Skin of body (tissue), 3 donors: ENCODE measurements at places on chromosomes 4 and X. TPM values are rescaled to one million over a fixed set of nuclear protein-coding genes. Genes with fewer than 3 reads are reported as not detected.

- no peak for DNase-seq
Measured at GRCh38 chrX:10021461-10022272, 54.5 kb downstream of the CLDN34 start.

DNA sequence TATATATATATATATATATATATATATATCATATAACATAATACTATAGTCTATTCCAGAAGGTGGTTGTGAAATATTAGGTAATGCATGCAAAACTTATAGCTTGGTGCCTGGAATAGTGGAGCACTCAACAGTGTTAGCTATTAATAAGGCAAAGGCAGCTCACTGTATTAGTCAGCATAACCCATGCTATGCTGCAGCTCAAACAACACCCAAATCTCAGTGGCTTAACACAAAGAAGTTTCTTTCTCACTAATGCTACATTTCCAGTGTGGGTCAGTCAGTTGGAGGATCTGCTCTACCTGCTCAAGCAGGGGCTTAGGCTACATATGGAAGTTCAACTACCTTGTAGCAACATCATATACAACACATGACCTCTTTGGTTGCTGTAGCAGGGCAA, 5.2 kb upstream of the RPGR start:
- DNase-seq, result no peak

GRCh38 chrX:29662101-29662500, 553.3 kb upstream of the MAGEB2 start:
- DNase-seq, result no peak

GRCh38 chrX:85964744-85965143, 82.6 kb downstream of the CHM start:
- no peak for DNase-seq

DNA sequence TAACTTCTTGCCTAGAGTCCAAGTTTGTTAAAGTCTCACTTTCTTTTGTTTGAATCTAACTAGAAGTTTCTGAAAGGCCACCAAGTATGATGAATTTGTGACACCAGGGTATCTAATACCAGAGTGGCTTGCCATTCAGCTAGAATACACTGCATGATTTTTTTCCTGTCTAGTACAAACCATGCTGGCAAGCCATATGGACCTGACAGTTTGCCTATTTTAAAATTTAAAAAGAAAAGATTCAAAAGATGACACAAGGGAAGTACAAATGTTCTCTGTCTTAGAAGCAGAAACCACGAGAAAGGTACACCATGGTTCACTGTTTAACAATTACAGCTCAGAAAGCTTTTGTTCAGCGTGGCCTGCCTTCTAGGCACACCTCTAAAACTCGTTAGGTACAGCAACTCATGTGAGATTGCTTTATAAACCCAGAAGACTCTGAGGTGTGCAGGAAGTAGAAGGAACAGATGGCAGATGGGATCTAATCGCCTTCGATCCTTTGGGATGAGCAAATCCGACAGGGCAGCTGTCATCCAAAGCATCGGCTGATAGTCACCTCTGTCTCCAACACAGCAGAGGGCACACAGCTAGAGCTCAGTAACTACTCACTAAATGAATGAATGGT, 35.4 kb upstream of the CENPU start:
- DNase-seq, result no peak

GRCh38 chrX:10134921-10135320, 21.9 kb upstream of the CLCN4 start:
- no peak for DNase-seq

- no peak for DNase-seq
Measured at GRCh38 chrX:77691916-77692315, 94.1 kb downstream of the ATRX start.

GRCh38 chr4:40265910-40266274, 69.1 kb downstream of the RHOH start:
- DNase-seq, result no peak

- no peak for DNase-seq
Measured at GRCh38 chrX:135740681-135741149, 27.3 kb downstream of the CT45A1 start.

GRCh38 chrX:48937054-48937907, 18.5 kb upstream of the PIM2 start:
- no peak for DNase-seq

- DNase-seq, result no peak
Measured at GRCh38 chr4:38819569-38819968, 15.0 kb upstream of the TLR1 start.

- DNase-seq, result no peak
Measured at GRCh38 chr4:145484225-145484846, 2.7 kb downstream of the SMAD1 start.

- DNase-seq, result no peak
Measured at GRCh38 chr4:82694046-82694445, 104.5 kb downstream of the SCD5 start.

- peak; percentile 73 for DNase-seq
Measured at GRCh38 chrX:9249051-9249846, 215.3 kb upstream of the FAM9B start.

DNA sequence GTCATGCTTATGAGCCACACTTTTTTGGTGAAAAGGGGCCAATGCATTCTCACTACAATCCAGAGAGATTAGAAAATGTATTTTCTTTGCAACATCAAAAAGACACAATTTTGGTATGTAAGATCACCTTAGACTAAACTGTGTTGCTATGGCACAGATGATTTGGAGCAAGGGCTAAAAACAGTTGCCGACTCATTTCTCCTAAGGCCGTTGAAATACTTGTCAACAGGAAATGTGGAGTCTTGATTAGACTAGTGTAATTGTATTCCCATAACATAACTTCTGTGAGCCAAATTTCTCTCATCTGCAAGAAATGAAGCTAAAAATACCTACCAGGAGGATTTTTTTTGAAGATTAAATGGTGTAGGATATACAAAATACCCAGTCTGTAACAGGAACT, 2547.7 kb downstream of the ARAP2 start:
- peak; percentile 5 for DNase-seq

DNA sequence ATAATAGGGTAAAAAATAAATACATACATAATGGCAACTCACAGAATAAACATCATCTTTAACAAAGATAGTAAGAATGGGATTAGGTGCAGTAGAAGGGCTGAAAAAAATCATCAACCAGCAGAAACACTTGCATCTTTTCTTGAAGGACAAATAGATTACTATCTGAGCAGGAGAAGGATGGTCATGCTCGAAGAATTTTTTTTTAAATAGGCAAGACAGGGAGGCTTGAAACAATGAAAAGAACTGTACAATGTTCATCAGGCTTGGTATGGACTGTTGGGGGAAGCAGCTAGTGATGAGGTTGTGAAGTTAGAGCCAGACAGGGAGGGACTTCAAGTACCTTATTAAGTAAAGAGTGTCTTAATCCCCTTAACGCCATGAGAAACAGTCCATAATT, 167.4 kb upstream of the LDB2 start:
- no peak for DNase-seq

DNA sequence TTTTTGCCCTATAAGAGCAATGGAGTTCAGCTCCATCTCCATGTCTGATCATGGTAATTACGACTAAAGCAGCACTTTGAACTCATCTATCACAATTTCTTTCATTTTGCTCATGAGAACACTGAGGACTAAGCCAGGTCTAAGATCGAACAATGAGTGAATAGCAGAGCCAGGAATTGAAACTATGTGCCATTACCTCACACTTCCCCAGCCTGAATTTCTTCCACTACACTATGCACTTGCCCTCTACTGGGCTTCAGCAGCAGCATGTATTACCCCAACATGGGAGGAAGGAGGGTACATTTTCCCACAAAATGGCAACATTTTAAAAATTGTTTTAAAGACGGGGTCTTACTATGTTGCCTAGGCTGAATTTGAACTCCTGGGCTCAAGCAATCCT, 274.7 kb upstream of the FGF13 start:
- no peak for DNase-seq

- no peak for DNase-seq
Measured at GRCh38 chr4:6616087-6616995, 24.1 kb upstream of the MRFAP1 start.

DNA sequence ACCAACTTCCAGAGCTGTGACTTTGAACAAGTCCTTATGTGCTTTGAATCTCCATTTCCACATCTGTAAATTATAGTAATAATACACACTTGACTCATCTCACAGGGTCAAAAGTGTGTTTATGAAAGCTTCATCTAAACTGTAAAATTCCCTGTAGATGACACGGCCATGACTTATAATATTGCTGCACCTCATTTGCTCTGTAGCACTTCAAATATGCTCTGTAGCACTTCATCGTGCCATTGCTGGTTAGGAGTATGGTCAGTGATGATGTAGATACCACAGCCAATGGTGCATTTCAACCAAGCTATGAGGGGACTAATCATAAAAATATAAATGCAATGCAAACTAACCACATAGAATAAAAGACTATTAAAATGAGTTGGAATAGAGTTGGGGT, 318.6 kb downstream of the ANK2 start:
- no peak for DNase-seq

DNA sequence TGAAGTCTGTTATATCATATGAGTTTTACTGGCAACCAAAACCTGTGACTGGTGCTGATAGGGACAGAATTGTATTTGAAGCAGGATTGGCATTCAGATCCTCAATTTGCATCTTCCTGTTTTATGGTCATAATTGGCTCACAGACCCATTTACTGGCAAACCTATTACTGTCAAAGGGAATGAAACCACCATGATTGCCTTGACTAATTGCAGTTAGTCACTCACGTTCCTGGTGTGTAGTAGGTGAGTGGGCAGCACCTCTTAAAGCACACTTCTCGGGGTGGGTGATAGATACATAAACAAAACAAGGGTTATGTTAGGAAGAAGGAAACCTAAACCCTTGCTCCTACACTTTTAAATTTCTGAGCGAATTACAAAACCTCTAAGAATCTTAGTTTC, 81.0 kb downstream of the PPEF2 start:
- no peak for DNase-seq

- DNase-seq, result no peak
Measured at GRCh38 chr4:140130677-140131076, 23.3 kb downstream of the MAML3 start.

DNA sequence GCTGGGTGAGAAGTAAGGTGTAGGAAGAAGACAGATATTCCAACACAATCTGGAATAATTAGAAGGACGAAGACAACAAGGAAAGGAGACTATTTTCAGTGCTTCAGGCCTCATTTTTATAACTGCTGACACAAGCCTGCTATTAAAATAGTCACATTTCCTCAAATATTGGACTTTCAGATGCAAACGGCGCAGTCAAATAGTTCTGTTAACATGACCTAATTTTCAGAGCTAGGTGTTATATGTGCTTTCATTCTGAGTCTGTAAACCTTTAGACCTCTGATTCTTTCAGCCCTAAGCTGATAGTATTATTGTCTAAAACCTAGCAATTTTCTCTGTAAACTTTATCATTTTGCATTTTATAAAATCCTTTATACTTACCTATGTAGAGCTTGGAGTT, 261.5 kb downstream of the IL1RAPL1 start:
- DNase-seq, result no peak

- peak; percentile 7 for DNase-seq
Measured at GRCh38 chr4:161486461-161486860, 677.3 kb downstream of the FSTL5 start.

The SSX4 gene
- total RNA-seq, result not detected

The ITGB1BP2 gene
- total RNA-seq, result 10.9 TPM

The TLR2 gene
- 10.2 TPM for total RNA-seq

The FGF13 gene
- 15.4 TPM for total RNA-seq

The RIPPLY1 gene
- not detected for total RNA-seq

The POU3F4 gene
- total RNA-seq, result 0.10 TPM

The RIBC1 gene
- 0.49 TPM for total RNA-seq

The MAGEA11 gene
- not detected for total RNA-seq

The MAGEA6 gene
- not detected for total RNA-seq

The SCML1 gene
- total RNA-seq, result 10.1 TPM

The RHOH gene
- 1.7 TPM for total RNA-seq

The HERC6 gene
- 4.9 TPM for total RNA-seq

The DBET gene
- total RNA-seq, result not detected

The MAGEA9 gene
- not detected for total RNA-seq
